Gastroesophageal sphincter (tissue), 4 donors: ENCODE measurements at places on chromosomes 5 and 9. TPM values are rescaled to one million over a fixed set of nuclear protein-coding genes. Genes with fewer than 3 reads are reported as not detected.

DNA sequence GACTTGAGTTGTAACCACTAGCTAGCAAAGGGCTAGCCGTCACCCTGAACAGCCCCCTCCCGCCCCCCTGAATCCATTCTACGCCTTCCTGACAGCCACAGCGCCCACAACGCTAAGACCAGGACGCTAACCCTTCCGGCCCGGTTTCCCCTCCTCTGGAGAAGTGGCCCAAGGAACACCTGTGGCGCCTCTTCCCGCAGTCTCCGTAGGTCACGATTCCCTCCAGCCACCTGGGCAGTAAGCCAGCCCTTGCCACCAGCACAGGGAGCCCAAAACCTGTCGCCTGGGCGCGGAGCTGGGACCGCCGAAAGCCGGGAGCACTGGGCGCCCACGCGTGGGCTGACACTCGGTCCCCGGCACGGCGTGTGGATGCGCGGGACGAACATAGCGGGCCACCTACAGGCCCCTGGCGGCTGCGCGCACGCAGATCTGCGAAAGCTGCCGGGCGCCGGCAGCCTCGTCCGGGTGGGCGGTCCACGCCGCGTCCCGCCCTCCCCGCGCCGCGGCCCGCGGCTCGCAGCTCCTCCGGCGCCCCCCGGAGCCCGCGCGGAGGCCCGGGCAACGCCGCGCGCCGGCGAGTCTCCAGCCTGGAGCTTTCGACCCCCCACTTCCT is 596 bp downstream of the IRF1 start:
- ATAC-seq, result peak; percentile 59

DNA sequence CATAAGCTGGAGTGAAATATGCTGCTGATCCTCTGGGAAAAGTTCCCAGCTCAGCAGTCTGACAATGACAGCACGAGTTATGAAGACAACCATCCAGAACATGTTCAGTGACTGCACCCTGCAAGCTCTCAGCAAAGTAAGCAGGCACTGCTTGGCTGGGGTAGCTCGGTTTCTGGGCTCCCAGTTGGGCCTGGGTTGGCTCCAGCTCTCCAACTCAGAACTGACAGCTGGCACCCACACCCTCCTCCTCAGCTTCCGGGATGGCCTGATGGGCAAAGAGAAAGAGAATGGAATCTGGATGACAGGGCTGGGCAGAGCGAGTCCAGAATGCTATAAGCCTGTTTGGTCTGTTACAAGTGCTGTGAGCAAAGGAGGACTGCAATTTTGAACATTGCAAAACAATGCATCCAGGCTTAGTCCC is 185.0 kb downstream of the CSNK1G3 start:
- peak; percentile 70 for ATAC-seq

DNA sequence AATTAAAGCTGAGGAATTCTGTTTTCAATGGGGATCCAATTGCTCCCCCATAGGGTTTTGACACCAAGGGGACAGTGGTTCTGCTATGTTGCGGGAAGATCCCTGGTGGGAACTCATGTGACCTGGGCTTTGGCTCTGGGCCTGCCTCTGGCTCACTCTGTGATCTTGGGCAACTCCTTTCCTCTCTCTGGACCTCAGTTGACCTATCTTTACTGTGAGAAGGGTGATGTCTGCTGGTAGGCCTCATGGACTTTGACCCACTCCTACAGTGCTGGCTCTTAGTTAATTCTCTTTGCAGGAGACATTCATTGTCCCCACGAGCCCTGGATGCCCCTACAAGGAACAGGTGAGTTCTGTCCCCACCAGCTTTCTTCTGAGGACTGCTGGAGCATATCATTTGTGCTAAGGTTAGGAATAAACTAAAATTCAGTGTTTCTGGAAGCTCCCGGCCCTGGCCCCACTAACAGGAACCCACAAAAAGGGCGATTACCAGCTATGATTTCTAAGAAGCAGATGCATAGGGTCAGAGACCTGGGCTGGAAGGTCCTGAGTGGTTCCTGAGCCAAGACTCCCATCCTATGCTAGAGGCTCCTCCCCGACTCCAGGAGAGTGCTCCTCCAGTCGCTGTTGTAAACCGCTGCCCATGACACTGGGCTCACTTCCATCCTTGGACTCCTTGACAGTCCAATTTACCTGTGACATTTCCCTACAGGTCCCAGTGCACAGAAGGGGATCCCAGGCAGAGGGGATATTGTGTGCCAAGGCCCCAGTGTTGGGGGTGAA is 218.3 kb downstream of the PAX5 start:
- no peak for ATAC-seq

GRCh38 chr5:88555674-88556073 is 287.0 kb upstream of the TMEM161B start:
- ATAC-seq, result no peak

- peak; percentile 68 for ATAC-seq
These were observed 40.0 kb upstream of the ARSB start for GRCh38 chr5:79025054-79025472.

The ZNF366 gene
- 6.5 TPM for total RNA-seq

The CXXC5 gene
- total RNA-seq, result 30.0 TPM

The GTF3C4 gene
- 15.4 TPM for total RNA-seq
